MV-4-11 (cell line): ENCODE measurements at places on chromosomes 7 and 10.

- peak; percentile 4 for DNase-seq
Measured at GRCh38 chr7:28575241-28575643, 162.9 kb downstream of the CREB5 start.

DNA sequence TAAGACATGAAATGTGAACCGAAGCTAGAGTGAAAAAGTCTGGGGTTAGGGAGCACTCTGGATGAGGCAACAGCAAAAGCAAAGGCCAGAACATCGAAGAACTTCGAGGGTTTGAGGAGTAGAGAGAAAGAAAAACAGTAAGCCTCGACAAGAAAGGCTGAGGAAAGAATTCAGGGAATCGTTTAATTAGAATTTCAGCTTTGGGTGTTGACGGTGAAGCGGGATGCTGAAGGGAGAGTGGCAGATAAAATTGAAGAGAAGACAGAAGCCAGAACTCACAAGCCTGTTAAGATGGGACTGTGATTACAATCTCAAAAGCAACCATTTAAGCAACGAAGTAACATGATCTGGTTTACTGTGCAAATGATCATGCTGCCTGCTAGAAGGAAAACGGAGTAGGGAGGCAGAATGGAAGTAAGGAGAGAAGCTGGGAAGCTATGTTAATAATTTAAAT, 2.1 kb downstream of the TRDMT1 start:
- DNase-seq: no peak

DNA sequence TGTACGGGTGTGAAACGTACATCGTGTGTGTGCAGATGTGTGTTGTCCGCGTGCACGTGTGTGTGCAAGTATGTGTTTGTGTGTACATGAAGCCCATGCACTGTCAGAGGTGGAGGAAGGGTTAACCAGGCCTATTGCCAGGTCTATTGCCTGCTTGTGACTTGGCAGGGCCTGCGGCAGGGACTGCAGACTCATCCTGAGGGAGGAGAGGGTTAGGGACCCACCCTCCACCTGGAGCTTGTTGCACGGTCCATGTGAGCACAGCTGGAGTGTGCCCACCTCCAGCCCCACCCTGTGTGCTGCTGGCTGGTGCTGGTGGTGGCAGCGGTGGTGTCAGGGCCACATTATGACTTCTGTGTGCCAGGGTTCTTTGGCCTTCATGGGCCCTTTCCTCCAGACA, 7.1 kb upstream of the AQP1 start:
- DNase-seq: no peak

- DNase-seq: no peak
Measured at GRCh38 chr7:92716825-92717580, 119.4 kb downstream of the CDK6 start.

DNA sequence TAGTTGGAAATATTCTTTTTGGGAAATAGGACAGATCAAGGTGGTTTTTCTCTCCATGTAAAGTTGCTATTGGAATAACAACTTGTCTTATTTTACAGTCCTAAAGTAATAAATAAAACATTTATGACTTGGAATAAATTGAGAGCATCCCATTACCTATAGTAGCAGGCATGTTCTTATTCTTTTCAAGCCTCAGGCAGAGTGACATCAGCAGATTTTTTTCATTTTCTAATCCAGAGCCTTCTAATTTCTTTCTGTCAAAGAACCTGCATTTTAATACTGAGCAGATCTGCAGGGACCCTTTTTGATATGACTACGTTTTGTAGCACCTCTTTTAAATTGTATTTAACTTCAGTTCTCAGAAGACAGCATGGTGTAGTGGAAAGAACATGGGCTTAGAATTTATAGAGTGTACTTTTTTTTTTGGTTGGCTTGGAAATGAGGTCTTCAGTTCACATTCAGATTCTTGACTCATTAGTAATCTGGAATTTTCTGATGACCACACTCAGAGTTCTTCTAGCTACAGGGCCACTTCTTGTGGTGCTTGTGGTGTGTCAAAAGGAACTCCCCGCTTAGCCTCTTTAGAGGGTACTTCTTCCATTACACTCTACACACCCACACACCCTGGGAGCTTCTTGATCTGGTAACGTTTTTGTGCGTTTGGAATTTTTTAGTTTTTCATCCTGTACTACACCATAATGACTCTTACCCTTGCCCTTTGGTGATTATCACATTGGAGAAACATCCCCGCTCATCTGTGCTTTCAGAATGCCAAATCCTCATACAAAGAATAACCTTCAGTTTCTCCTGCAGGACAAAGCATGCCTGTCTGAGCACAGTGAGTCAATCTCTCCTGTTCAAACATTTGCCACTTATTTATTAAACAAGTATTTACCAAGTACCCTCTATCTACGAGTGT, 34.6 kb downstream of the AGK start:
- no peak for DNase-seq

GRCh38 chr7:22651534-22652243, 75.3 kb upstream of the IL6 start:
- no peak for DNase-seq

DNA sequence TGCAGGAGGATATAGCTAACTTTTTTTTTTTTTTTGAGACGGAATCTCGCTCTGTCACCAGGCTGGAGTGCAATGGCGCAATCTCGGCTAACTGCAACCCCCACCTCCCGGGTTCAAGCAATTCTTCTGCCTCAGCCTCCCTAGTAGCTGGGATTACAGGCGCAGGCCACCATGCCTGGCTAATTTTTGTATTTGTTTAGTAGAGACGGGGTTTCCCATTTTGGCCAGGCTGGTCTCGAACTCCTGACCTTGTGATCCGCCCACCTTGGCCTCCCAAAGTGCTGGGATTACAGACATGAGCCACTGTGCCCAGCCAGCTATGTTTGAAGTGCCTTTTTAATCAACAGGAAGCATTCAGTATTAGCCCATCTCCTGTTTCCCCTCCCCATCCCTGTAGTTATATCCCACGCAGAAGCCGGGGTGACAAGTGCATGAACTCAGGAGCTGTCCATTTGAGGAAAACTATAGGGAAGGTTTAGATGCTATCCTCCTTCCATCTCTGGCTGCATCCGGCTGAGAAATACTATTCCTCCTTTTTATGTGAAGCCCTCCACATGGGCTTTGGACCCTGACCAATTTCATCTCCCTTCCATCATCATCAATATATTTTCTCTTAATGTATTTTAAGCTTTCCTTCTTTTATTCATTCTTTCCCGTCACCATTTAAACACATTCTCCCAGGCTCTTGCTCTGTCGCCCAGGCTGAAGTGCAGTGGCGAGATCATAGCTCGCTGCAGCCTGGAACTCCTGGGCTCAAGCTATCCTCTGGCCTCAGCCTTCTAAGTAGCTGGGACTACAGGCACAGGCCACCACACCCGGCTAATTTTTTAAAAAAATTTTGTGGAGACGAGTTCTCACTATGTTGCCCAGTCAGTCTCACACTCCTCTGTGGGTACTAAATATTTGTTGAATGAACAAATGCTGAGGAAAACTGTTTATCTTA, 1.3 kb upstream of the POT1 start:
- DNase-seq: no peak

- no peak for DNase-seq
Measured at GRCh38 chr10:51300617-51301304, 226.5 kb downstream of the PRKG1 start.

GRCh38 chr10:93363891-93364648, 118.1 kb downstream of the MYOF start:
- DNase-seq: peak; percentile 86

- peak; percentile 28 for DNase-seq
Measured at GRCh38 chr10:106582291-106582690, 582.2 kb downstream of the SORCS1 start.

- no peak for DNase-seq
Measured at GRCh38 chr7:83879063-83879462, 230.1 kb upstream of the SEMA3E start.

DNA sequence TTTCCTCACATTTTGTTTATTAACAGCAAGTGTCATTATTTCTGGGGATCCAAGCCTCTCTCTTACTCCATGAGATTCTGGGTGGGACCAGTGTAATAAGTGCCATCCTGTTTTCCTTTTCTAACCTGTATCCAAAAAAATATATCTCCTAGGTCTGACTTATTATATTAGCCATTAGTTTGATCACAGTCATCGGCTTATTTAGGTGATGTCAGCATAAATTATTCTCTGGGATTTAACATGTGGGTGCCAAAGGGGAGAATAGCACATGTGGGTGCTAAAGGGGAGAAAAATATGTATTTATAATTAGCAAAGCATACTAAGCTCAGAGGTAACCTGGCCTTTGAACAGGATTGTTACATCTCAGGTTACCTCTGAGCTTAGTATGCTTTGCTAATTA, 293.8 kb upstream of the SEMA3D start:
- no peak for DNase-seq

DNA sequence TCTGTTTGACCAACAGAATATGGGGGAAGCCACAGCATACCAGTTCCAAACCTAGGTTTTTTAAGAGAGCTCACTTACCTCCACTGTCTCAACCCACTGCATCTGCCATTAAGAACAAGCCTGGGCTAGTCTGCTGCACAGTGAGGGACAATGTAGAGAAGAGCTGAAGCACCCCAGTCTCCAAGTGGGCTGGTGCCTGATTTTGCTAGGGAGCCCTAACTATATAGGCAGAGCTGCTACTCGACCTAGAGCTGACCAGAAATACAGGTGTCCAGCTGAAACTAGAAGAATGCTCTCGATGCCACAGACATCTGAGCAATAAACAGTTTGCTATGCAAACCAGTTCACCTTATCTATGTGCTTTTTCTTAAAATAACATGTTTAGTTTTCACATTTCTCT, 106.9 kb upstream of the BET1 start:
- no peak for DNase-seq

DNA sequence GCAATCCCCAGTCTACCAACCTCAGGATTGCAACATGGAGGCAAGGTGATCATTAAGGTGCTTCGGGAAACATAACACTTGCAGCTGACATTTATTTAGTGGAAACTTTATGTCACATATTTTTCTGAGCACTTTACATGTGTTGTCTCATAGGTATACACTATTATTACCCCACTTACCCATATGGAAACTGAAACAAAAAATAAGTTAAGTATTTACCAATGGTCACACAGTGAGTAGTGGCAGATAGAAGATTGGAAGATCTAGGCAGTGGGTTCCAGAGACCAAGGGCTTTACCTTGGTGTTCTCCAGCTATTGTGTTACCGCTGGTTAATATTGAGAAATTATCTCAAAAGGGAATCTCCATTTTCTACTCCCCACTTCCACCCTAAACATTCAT, 1279.1 kb upstream of the SORCS1 start:
- DNase-seq: no peak

GRCh38 chr7:12244129-12244528, 33.0 kb downstream of the TMEM106B start:
- DNase-seq: peak; percentile 31

GRCh38 chr10:31011017-31011664, 20.5 kb downstream of the ZNF438 start:
- no peak for DNase-seq

DNA sequence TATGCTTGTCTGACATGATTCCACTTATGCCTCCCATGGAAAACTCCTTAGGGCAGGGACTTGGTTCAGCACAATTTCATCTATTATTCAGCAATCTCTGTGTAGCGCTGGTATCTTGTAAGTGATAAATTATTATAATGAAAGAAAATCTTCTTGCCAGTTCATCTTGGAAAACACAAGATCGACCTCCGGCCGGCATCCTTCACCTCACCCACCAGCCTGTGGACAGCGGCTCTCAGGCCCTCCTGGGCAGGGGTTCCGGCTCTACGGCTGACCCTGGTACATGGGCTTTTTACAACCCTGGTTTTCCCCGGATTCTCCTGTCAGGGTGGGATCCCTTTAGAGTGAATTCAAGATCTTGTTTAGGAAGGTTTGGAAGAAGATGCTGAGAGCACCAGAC, 145.6 kb downstream of the ADARB2 start:
- DNase-seq: no peak

DNA sequence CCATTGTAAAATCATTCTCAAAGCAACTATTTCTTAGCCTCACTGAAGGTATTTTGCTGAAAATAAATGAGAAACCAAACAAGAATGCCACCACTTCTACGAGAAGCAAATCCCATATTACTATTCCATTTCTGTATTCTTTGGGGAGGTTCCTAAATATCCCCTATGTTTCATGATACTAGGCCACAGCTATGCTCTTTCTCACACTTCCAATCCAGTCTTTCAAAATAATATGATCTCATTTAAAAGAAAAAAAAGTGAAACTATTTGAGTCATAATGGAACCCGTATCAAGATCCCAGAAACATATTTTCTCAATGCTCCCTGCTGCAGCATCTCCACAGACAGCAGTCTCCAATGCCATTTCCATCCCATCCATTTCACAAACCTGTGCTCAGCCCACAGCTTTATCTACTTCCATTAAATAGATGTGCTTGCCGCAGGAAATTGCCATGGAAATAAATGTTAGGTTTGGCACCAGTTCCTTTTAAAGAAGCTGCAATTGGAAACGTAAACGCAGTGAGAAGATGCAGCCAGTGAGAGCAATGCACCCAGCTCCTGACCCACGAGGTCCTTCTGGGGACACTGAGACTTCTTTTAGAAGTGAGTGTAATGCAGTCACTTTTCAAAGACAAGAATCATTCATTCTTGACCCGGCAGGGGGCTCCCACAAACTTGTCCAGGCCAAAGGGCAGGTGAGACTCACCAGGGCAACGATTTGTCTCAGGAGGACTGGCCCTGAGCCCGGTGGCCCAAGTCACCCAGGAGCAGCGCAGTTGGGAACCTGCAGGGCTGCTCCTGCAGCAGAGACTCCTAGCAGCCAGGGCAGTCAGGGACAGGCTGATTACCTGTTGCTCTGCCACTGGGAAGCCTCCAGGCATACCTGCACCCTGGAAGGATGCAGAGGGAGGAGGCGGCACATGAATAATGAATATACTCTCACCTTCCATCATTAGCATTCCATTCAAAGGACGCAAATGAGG, 99.6 kb downstream of the C10orf90 start:
- no peak for DNase-seq

- DNase-seq: peak; percentile 22
Measured at GRCh38 chr10:80540981-80541750, 3.5 kb downstream of the SH2D4B start.

- peak; percentile 11 for DNase-seq
Measured at GRCh38 chr7:36658335-36659171, 65.7 kb downstream of the AOAH start.

- DNase-seq: no peak
Measured at GRCh38 chr10:94046098-94046497, 52.4 kb downstream of the PLCE1 start.

DNA sequence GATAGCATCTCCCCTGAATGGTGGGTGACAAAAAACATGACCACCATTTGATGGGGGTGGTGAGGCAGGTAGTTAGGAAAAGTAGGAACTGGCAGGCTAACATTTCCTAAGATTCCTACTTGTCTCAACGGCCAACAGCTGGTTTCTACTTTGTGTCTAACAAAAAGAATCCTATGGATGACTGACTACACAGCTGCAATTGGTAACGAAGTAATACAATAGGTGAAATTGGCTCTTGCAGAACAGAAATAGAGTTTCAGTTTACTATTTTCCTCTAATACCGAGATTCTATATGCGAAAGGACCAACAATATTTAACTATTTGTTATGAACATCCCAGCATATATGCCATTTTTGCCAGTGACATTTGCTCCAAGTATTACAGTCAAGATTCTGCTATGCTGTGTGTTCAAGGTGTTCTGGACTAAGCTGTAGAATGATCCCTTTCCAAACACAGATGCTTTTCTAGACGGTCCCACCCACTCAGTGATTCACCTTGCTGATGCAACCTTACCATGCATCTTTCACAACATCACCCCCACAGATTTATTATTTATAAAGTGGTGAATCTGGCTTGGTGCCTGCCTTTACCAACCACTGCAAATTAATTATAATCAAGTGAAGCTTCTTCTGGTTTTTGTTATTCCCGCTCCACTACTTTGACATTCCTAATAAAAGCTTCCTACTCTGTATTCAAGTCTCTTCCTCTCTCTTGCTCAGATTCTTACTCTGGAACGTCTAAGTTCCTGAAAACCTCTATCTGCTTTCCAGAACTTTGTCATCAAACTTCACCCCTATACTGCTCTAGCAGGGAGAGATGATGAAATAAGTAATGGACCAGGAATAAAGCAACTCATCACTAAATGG, 16.8 kb downstream of the BBIP1 start:
- no peak for DNase-seq
